ENCODE measurements at places on chromosomes 2 and 18.

GRCh38 chr18:22641958-22642357, 224.2 kb upstream of the CTAGE1 start:
- no peak for DNase-seq

GRCh38 chr2:120704696-120705095, 31.0 kb upstream of the GLI2 start:
- DNase-seq: no peak

DNA sequence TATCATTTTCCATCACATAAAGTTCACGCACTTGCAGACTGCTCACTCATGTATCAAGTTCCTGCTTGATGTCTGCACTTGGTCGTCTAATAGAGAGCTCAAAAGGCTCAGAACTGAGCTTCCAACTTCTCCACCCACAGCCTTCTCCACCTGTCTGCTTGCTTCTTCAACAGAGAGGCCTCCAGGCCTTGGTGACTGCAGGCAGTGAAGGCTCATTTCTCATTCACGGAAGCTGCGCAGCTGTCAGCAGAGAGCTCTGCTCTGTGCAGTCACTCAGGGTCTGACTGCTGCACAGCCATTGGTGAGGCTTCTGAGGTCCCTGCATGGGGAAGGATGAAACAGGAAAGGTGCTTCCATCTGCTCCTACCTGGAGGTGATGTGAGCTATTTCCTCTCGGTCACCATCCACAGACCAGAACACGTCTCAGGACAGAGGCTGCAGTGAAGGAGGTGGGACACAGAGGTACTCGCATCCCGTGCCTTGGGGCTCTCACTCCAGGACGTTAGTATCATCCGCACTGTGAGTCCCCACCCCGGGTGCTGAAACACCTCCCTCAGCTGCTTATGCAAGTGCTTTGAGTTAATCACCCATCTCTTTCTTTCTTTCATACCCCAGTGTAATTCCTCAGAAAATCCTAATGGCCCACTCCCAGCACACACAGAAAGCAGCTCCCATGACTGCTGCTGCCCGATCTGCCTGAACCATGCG, 126.2 kb downstream of the TMEM18 start:
- DNase-seq: no peak

DNA sequence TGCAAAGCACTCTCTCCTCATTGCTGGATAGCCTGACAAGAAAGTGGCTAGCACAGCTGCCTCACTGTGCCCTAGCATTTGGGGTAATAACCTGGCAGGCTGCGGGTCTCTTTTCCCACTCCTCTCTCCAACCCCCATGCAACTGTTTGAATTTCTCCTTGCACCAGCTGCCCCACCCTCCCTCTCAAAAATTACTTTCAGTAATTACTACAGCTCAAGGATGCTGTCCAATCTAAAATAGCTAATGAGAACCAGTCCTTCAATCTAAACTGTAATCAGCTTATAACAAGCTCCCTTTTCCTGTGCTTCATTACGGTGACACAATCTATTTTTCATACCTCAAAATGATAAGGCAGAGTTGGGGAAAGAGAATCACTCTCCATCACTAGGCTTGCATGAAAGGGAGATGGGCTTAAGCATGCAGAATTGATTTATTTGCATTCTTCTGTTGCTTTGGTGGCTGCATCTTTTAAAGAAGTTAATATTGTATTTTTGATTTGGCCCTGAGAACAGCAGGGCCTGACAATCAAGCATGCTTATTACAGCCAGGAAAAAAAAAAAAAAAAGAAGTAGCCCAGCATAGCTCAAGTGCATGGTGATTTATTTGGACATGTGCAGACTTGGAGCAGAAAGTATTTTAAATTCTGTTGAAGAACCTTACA, 881.8 kb downstream of the SLC4A3 start:
- peak; percentile 49 for DNase-seq

- no peak for DNase-seq
These were observed 22.5 kb downstream of the MAP3K2 start for GRCh38 chr2:127365211-127365643.

- DNase-seq: no peak
These were observed 952 bp upstream of the UGT1A6 start for GRCh38 chr2:233691443-233692433.

DNA sequence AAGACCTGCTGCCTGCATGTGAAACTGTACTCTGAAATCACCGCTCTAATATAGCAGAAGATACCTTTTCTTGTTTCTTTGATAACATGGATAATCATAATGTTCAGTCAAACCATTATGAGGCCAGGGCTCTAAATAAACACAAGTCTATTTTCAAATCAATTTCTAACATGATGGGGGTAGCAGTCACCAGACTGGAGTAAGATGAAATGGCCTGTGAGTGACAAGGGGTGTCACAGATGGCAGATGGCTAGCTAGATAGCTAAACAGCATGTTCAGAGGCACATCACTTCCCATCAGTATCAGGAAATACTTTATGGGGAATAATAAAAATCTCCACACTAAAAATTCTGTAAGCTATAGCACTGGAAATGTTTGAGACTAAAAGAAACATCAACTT, 14.0 kb downstream of the MBD2 start:
- no peak for DNase-seq
